Activated naive CD4-positive, alpha-beta T cell treated with anti-CD3 and anti-CD28 coated beads, Interleukin-2, amount 10 ng/mL, durations not matched to agents 7 days and 5 days (primary cell): ENCODE measurements at places on chromosomes 12 and 14.

- no peaks in the 10 kb centered on the region for H3K36me3 ChIP-seq
- H3K27ac ChIP-seq, result no peak overlapping the region
- H3K4me3 ChIP-seq, result no peak overlapping the region
- H3K4me1 ChIP-seq, result no peaks in the 10 kb centered on the region
- DNase-seq, result no peak
Observed at GRCh38 chr12:26214121-26214520, 18.7 kb downstream of the SSPN start.

DNA sequence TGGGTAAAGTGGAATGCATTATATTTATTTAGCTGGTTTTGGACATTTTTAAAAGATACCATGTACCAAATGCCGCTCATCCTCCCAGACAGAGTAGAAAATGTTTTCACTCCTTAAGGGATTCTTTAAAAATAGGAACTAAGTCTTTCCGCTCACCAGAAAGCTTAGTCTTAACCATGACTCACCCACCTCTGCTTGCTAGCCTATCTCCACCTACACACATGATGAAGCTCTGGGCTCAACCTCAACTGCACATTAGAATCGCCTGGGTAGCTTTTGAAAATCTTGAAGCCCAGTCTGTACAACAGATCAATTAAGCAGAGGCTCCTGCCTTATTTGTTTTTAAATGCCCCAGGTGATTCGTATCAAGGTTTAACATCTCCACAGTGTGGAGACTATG lies 260.5 kb downstream of the NEDD1 start:
- no peak overlapping the region for H3K27ac ChIP-seq
- H3K27me3 ChIP-seq, result no peaks in the 10 kb centered on the region
- H3K36me3 ChIP-seq, result no peaks in the 10 kb centered on the region
- DNase-seq, result no peak
- H3K4me1 ChIP-seq, result no peaks in the 10 kb centered on the region

DNA sequence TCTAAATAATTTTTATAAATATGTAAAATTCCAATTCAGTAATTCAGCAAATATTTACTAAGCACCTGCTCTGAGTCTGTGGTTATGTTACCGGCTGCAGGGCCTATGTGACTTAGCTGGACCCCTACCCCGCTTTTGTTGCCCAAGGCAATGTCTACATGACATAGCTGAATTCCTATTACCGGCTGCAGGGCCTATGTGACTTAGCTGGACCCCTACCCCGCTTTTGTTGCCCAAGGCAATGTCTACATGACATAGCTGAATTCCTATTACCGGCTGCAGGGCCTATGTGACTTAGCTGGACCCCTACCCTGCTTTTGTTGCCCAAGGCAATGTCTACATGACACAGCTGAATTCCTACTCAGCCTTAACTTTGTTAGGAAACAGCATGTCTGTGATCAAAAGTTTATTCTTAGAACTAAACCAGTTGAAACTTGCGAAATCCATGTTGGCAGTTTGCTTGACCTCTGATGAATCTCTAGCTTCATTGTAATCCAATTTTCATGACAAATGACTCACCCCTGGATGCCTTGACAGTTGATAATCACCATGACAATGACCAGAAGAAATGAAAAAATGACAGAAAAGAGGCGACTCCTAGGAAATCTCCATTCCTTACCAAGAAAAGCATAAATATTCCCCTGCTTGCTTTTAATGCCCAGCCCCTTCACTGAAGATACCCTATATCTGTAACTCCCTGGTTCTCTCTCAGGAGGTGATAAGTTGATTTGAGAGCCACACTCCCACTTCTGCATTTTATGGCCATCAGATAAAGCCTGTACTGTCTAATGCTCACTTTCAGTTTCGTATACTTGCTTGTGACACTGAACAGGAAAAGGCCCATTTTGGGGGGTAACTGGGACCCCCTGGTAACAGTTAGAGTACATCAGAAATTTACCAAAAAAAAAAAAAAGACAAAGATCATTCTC lies 148.4 kb upstream of the SYT10 start:
- H3K27me3 ChIP-seq, result no peaks in the 10 kb centered on the region
- H3K4me1 ChIP-seq, result no peaks in the 10 kb centered on the region
- no peak overlapping the region for H3K4me3 ChIP-seq
- DNase-seq, result no peak
- no peaks in the 10 kb centered on the region for H3K36me3 ChIP-seq

GRCh38 chr14:59274991-59275391 lies 86.5 kb downstream of the DAAM1 start:
- DNase-seq, result no peak
- H3K4me1 ChIP-seq, result peaks cover 20% of the 10 kb centered on the region
- no peak overlapping the region for H3K4me3 ChIP-seq
- no peak overlapping the region for H3K27ac ChIP-seq
- H3K27me3 ChIP-seq, result no peaks in the 10 kb centered on the region
- H3K36me3 ChIP-seq, result peaks cover 5% of the 10 kb centered on the region

- H3K27me3 ChIP-seq, result no peaks in the 10 kb centered on the region
- DNase-seq, result no peak
- no peak overlapping the region for H3K4me3 ChIP-seq
- H3K36me3 ChIP-seq, result no peaks in the 10 kb centered on the region
- no peaks in the 10 kb centered on the region for H3K4me1 ChIP-seq
- no peak overlapping the region for H3K27ac ChIP-seq
Observed at GRCh38 chr12:40569626-40570179, 122.5 kb upstream of the CNTN1 start.

GRCh38 chr14:71438684-71439083 lies 493.5 kb upstream of the RGS6 start:
- H3K27ac ChIP-seq, result no peak overlapping the region
- no peak overlapping the region for H3K4me3 ChIP-seq
- H3K36me3 ChIP-seq, result peaks cover 20% of the 10 kb centered on the region
- peaks cover 5% of the 10 kb centered on the region for H3K4me1 ChIP-seq
- H3K27me3 ChIP-seq, result no peaks in the 10 kb centered on the region

DNA sequence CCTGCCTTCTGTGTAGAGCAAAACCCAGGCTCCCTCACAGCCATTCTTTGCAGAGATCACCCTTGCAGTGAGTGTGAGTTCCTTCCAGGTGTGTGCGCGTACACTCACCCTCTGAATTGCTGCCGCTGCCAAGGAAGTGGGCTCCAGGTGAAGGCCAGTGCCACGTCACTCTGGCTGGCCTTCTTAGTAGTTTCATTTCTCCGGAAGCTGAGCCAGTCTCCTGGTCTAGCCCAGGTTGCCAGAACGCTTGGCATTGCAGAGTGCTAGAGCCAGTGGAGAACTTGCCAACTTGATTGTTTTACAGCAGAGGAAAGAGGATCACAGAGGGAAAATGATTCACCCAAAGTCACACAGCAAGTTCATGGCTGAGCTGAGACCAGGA lies 11.0 kb downstream of the CBLN3 start:
- DNase-seq, result no peak
- H3K27me3 ChIP-seq, result peaks cover 44% of the 10 kb centered on the region
- no peak overlapping the region for H3K27ac ChIP-seq

GRCh38 chr12:95774311-95775045 lies 16.1 kb downstream of the NTN4 start:
- H3K36me3 ChIP-seq, result no peaks in the 10 kb centered on the region
- no peaks in the 10 kb centered on the region for H3K4me1 ChIP-seq
- no peak overlapping the region for H3K27ac ChIP-seq

- peak overlapping the region; percentile 9 for H3K27ac ChIP-seq
- no peak overlapping the region for H3K4me3 ChIP-seq
- no peaks in the 10 kb centered on the region for H3K27me3 ChIP-seq
- H3K36me3 ChIP-seq, result peaks cover 35% of the 10 kb centered on the region
- DNase-seq, result no peak
Observed at GRCh38 chr12:130879212-130879686, 7.4 kb downstream of the RAN start.

- no peaks in the 10 kb centered on the region for H3K36me3 ChIP-seq
- peaks cover 11% of the 10 kb centered on the region for H3K27me3 ChIP-seq
- no peak overlapping the region for H3K4me3 ChIP-seq
- peaks cover 65% of the 10 kb centered on the region for H3K4me1 ChIP-seq
- DNase-seq, result peak; percentile 85
Observed at GRCh38 chr12:52155048-52155868, 36.6 kb downstream of the KRT80 start.

- no peak overlapping the region for H3K4me3 ChIP-seq
- H3K27ac ChIP-seq, result no peak overlapping the region
- DNase-seq, result no peak
- no peaks in the 10 kb centered on the region for H3K27me3 ChIP-seq
- peaks cover 37% of the 10 kb centered on the region for H3K36me3 ChIP-seq
Observed at GRCh38 chr12:70246580-70246979, 3.3 kb downstream of the CNOT2 start.

DNA sequence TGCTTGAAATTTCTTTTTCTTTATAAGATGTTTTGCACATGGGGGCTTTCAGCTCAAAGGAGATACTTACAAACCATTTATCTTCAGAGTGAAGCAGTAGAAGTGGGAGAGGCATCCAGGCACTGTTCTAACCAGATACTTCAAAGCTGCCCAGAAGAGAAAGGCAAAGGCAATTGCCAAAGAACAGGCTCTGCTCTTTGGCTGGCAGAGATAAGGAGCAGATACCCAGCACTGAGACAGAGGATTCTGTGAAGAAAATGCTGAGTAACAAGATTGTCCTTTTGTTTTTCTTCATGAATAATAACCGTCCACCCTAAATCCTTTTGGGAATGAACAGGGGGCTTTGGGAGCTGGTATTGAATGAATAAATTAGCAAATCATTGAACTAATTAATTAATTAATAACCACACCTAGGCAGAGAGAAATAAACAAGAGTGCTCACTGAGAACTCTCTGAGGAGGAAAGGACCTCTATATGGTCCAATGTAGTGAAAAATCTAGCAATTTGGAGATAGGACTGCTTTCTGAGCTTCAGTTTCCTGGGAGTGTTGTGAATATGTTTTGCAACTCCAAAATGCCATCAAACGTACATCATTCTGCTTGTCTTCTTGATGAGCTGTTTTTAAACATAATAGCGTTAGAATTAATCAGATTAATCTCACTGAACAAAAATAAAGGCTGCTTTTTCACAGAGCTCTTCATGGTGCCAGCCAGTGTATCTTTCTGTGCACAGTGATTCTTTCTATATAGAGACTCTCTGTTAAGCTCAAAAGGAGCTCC lies 192.8 kb upstream of the AMIGO2 start:
- H3K4me1 ChIP-seq, result peaks cover 94% of the 10 kb centered on the region
- DNase-seq, result no peak
- no peak overlapping the region for H3K4me3 ChIP-seq
- no peak overlapping the region for H3K27ac ChIP-seq
- peaks cover 17% of the 10 kb centered on the region for H3K36me3 ChIP-seq
- H3K27me3 ChIP-seq, result no peaks in the 10 kb centered on the region

DNA sequence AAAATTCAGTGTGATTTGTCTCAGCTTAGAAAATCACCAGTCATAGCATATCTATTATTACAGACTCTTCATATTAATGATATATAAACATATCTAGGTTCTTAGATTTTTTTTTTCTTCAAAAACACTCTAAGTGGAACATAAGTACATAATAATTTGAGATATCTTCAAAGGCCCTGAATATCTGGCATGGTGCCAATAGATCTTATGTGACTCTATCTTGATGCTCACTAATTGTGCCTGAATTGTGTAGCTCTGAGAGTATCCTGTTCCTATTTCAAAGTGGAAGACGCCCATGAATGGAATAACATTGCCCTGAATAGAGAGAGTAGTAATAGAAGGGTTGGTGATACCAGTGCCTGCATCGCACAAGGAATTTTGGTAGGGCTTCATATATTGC lies 1312.7 kb upstream of the USP15 start:
- no peaks in the 10 kb centered on the region for H3K36me3 ChIP-seq
- no peaks in the 10 kb centered on the region for H3K4me1 ChIP-seq
- H3K4me3 ChIP-seq, result no peak overlapping the region
- DNase-seq, result no peak

DNA sequence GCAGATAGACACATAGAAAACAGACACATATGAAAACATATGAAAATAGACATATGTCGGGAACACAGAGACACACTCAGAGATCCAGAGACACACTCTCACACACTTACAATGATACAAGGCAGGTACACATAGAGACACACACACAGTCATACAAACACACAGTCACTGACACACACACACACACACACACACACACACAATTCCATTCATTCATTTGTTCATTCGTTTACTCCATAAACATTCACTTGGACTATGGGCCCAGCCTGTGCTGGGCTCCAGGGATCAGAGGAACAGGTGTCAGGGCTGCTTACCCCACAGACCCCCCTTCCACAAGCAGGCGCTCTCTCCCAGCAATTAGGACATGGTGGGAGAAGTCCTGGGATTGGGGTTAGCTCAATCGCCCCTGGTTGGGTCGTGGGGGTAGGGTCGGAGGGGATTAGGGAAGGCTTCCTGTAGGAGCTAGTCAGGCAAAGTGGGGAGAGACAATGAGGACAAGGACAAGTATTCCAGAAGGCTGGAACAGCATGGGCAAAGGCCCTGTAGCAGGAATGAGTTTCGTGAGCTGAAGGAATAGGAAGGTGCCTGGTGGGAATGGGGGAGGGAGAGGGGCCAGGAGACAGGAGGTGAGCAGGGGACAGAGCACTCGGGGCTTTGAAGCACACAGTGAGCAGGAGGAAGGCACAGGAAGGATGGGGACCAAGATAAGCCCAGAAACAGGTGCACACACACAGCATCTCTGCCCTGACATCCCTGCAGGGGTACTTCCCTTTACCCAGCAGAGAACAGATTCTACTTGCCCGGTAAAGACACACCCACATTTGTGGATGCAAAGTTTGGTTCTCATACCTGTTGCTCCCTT lies 6.5 kb downstream of the RASAL1 start:
- H3K27ac ChIP-seq, result no peak overlapping the region
- peaks cover 24% of the 10 kb centered on the region for H3K27me3 ChIP-seq
- peaks cover 5% of the 10 kb centered on the region for H3K4me1 ChIP-seq
- no peaks in the 10 kb centered on the region for H3K36me3 ChIP-seq
- no peak overlapping the region for H3K4me3 ChIP-seq
- no peak for DNase-seq

- H3K27me3 ChIP-seq, result no peaks in the 10 kb centered on the region
- peaks cover 42% of the 10 kb centered on the region for H3K4me1 ChIP-seq
- DNase-seq, result no peak
- no peaks in the 10 kb centered on the region for H3K36me3 ChIP-seq
- H3K4me3 ChIP-seq, result no peak overlapping the region
Observed at GRCh38 chr12:104672096-104672445, 215.3 kb downstream of the CHST11 start.

- H3K4me1 ChIP-seq, result peaks cover 14% of the 10 kb centered on the region
- no peak overlapping the region for H3K4me3 ChIP-seq
- peaks cover 10% of the 10 kb centered on the region for H3K27me3 ChIP-seq
Observed at GRCh38 chr14:32209471-32209870, 6.4 kb upstream of the RNU6-8 start.

GRCh38 chr14:50736932-50737419 lies 68.9 kb upstream of the SAV1 start:
- H3K4me1 ChIP-seq, result peaks cover 38% of the 10 kb centered on the region
- H3K4me3 ChIP-seq, result no peak overlapping the region
- H3K27me3 ChIP-seq, result no peaks in the 10 kb centered on the region
